ENCODE measurements at places on chromosomes 1 and 21. TPM values are rescaled to one million over a fixed set of nuclear protein-coding genes. Genes with fewer than 3 reads are reported as not detected.

Gene TNFRSF1B
- 95.6 TPM for total RNA-seq

Gene NTNG1
- total RNA-seq = not detected

GRCh38 chr1:19341201-19342061 lies 29.3 kb downstream of the SLC66A1 start:
- DNase-seq = no peak

DNA sequence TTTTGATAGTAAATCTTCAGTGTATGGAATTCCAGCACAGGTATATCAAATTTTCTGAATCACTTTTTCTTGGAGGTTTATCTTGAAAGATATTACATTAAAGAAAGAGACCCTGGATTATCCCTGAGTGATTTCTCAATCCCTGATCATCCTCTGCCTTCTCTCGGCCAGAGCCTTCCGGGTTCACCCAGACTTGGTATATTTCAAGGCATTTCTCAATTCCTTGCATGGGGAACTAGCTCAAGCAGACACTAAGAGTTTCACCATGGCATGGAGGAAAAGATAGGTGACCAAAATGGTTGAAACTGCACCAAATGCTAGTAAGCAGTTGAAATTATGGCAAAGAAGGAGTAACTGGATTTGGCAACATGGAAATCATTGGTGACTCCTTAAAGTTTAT lies 5.7 kb downstream of the VAMP4 start:
- DNase-seq = no peak

GRCh38 chr1:153361480-153362109 lies 3.9 kb downstream of the S100A9 start:
- no peak for DNase-seq

DNA sequence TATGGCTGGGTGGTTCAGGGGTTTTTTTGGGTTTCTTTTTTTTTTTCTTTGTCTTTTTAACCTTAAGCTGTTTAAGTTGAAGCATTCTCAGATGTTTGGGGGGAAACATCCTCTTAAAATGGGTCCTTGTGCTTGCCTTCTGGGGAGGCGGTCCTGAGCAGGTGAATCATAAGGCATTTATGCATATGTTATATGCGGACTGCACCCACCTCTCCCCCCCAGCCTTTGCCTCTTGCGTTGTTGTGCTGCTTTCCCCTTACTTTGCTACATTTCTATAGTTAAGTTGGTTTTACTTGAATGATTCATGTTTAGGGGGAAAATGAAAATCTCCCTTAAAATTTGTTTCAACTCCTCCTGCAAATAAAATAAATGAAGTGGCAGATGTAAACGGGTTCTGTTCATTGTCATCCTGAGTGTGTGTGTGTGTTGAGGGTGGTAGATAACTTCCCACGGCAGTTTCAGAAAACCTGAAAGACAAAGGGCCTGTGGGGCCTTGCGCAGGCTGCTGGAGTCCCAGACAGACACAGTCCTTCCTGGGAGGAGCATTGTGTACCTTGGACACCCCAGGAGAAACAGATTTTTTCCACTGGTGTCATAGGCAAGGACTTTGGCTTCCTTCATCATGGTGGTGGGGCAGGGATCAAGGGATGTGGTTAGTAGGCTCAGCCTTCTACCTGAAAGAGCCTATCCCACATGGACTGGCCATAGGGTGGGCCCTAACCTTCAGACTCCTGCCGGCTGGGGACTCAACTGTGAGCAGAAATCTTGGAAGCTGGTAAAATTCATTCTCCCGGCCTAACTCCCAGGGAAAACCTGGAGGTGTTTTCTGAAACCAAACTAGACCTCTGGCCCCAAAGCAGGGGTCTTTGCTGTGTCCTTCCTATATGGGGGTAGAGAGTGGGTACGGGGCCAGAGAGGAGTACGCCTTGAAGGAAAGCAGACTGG lies 926 bp upstream of the SH3D21 start:
- no peak for DNase-seq

Data from mesenteric fat pad (tissue), 1 donor.